EH (cell line): ENCODE measurements at places on chromosomes 3 and 15.

- peak; percentile 81 for DNase-seq
Measured at GRCh38 chr3:126216416-126216815, 36.0 kb upstream of the ALDH1L1 start.

DNA sequence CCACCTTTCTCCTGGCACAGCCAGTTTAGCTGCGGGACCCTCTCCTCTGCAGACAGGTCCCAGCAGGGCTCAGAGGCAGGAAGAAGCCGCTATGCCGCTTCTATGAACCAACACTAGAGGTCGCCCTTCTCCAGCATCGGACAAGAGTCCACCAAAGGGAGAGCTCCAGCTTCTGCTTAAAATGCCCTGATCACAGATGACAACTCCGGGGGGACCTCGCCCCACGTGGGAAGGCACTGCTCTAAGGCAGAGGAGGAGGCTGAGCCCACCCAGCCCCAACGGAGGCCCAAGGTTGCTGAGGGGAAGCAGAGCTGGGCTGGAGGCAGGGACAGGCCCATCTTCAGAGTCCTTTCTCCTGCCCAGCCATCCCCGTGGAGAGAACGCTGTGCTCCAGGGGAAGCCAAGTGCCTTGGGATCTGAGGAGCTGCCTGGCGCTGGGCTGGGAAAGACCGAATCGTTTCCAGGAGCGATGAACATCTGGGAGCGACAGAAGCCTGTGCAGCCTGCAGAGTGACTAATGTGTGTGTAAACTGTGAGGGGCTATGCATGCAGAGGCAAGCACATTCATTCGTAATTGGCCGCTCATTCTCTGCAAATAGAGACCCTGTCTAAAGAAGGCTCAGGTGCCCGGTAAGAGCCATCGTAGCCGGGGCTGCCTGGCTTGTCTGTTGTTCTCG lies 43.5 kb upstream of the BDH1 start:
- DNase-seq = peak; percentile 80

GRCh38 chr3:94787734-94788270 lies 724.9 kb downstream of the NSUN3 start:
- no peak for DNase-seq

DNA sequence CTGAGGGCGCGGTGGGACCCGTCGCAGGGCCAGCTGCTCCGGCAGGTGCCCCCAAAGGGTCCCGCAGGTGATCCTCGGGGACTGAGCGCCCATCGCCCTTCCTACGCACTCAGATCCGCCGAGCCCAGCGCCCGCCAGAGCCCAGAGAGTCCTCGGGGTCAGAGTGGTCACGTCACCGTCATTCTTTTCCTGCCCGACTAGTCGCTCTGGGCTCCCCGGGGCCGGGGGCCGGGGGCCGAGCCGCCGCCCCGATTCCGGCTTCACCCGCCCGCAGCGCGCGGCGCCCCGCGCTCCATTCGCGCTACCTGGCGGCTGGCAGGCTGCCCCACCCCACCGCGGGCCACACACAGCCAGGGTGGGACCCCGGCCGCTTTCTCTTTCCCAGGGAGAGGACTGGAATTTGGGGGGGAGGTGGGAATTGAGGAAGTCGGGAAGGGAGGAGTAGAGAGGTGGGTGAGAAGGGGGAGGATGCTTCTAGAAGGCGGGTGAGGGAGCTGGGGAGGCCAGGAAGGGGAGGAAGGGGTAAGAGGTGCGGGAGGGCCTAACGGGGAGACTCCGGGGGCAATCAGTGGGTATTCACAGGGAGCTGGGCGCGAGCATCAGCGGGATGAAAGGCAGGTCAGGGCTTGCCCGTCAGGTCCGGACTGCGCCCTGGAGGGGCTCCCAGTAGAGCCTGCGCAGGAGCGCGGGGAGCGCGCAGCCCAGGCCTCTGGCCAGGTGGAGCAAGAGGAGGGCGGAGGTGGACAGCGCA lies 36.1 kb upstream of the EPHB3 start:
- DNase-seq = no peak

- peak; percentile 99 for DNase-seq
Measured at GRCh38 chr3:16090024-16090423, 84.5 kb upstream of the GALNT15 start.

- DNase-seq = no peak
Measured at GRCh38 chr15:99387421-99388168, 136.3 kb downstream of the LRRC28 start.

DNA sequence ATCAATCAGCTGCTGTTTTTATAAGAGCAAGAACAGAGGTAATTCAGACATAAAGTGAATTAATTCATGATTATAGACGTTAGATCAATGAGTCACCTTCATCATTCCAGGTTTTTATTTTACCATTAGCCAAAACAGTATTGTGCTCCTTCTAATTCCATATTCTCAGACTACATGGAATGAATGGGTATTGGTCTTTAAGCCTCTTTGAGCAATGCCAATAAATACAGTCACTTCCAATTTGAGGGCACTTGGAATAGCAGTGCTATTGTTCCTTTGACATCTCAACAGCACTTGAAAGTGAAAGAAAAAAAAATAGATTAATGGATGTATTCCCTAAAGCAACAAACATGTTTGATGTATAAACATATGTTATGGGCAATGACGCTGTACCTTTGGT lies 830.9 kb upstream of the CFAP20DC start:
- no peak for DNase-seq

- DNase-seq = peak; percentile 32
Measured at GRCh38 chr3:78963771-78964170, 804.0 kb downstream of the ROBO1 start.

DNA sequence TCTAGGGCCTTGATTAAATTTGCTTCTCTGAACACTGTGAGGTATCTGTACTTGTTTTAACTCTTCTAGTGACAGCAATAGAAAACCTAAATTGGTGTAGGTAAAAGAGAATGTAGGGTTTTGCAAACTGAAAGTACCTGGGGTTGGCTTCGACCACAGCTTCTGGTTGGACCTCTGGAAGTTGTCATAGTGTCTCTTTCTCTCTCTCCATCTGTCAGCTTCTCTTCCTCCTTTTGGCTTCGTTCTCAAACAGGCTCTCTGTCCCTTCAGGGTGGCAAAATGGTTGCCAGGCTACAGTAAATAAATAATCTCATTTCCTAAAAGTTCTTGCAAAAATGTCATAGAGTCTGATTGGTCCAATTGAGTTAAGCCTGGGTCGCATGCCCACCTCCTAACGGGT lies 149.3 kb upstream of the CTDSPL start:
- no peak for DNase-seq

DNA sequence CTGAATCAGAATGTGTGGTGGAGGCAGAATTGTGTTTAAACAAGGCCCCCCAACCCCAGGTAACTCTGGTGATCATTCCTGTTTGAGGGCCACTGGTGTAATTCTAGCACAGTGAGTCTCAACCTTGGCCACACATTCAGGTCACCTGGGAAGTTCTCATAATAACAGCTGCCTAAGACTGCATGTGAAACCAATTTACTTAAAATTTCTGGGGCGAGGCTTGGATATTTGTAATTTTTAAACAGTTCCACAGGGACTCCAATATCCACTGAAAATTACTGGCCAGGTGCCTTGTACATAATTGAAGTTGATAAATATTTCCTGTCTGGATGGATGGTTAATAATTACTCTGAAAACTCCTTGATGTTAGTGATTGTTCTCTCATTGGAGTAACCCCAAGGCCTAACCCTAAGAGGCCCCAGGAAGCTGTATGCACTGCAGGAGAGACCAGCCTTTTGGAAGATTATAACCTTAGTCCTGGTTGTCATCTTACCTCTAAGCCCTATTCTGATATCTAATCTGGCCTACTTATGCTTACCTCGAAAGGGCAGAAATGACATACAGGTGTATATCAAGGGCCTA lies 25.7 kb upstream of the EPHB1 start:
- no peak for DNase-seq

DNA sequence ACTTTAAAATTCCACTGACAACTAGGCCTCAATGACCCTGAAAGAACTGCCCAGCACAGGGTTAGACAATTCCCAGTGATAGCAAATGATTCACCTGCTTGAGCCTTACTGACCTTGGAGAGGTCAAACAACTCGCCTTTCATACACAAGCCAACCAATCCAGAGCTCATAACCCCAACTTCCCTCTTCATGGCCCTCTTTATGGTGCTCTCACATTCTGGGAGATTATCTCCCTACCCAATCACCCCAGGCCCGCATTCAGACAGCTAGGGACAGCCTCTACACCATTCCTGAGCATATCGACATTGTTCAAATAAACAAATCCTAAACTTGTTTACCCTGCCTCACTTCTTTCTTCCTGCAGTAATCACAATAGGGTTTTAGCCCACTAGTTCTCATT lies 32.2 kb upstream of the COLQ start:
- DNase-seq = no peak

- DNase-seq = no peak
Measured at GRCh38 chr15:70258369-70259027, 160.8 kb upstream of the TLE3 start.

DNA sequence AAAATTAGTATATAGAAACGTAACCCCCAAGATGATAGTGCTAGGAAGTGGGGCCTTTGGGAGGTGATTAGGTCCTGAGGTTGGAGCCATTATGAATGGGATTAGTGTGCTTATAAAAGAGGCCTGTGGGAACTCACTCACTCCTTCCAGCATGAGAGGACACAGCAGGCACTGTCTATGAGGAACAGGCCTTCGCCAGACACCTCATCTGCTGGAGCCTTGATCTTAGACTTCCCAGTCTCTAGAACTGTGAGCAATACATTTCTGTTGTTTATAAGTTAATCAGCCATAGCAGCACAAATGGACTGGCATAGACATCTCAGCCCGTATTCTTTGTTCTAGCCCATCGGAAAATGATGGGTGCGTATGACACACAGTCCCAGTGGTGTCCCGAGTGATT lies 152.3 kb downstream of the GABRG3 start:
- no peak for DNase-seq

DNA sequence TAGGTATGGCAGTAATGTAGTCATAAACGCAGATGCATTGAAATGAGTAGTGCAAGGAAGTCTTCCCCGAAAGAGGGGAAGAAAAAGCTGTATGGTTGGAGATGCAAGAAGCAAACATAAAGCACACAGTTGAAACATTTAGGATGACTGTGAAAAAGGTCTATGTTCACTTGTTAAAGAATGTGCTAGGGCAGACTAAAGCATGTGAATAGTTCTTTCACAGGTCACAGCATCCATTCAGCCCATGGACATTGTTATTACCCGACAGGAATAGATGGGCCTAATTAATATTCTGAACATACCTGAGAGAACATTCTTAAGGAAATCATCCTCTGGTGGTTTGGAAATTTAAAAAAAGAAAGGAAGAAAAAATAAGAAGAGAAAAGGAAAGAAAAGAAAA lies 595.2 kb downstream of the ZIC1 start:
- DNase-seq = no peak

DNA sequence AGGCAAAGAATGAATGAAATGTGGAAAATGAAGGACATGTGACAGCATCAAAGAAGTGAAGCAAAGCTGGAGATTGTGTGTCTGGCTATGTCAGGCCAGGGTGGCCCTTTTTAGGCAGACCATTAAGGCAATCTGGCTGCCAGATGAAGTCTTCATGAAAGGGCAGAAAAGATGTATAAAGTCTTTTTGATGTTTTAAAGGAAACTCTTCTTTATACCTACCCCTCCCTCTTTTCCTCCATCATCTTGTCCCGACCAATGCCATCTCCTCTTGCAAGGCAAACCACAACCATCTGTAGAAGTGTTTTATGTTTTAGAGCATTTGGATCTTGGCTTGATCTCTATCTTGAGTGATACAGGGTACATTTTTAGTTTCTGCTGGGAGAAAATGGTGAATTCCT lies 259.2 kb downstream of the LSAMP start:
- no peak for DNase-seq

DNA sequence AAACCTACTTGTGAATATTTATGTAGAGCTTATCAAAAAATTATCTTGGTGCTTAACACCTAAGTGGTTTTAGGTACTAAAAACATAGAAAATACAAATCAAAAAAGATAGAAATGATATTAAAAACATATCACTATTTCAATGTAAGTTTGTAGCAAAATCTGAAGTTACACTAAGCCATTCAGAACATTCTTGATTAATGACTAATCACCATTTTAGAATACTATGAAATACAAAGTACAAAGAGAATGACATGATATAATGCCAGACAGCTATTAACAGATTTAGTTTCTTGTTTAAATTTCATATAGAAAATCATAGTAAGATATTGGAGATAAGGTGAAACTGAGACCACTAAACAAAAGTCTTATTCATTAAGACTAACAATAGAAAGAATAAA lies 169.7 kb upstream of the AGTR1 start:
- DNase-seq = peak; percentile 2

GRCh38 chr3:52682016-52682415 lies 3.7 kb downstream of the PBRM1 start:
- peak; percentile 77 for DNase-seq

DNA sequence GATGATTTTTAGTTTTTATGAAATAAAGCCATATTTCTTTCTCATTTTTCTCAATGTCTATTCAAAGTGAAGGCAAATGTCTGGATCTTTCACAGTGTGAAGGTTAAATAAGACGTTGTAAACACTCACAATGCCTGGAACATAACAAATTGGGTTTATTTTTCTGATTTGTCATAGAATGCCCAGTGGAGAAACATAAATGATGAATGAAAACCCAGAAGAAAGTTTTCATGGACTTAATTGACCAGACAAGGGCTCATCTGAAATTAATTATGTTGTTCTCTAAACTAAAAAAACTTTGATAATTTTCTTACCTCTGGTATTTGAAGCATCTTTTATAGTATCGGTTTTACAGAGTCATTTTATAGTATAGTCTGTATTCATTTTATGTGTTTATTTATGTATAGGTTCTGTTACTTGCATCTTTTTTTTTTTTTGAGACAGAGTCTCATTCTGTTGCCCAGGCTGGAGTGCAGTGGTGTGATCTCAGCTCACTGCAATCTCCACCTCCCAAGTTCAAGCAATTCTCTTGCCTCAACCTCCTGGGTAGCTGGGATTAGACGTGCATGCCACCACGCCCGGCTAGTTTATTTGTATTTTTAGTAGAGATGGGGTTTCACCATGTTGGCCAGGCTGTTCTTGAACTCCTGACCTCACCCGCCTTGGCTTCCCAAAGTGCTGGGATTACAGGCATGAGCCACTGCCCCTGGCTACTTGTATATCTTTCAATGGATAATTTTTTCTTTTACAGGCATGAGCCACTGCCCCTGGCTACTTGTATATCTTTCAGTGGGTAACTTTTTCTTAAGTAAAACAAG lies 15.1 kb upstream of the BNIP2 start:
- DNase-seq = peak; percentile 31

DNA sequence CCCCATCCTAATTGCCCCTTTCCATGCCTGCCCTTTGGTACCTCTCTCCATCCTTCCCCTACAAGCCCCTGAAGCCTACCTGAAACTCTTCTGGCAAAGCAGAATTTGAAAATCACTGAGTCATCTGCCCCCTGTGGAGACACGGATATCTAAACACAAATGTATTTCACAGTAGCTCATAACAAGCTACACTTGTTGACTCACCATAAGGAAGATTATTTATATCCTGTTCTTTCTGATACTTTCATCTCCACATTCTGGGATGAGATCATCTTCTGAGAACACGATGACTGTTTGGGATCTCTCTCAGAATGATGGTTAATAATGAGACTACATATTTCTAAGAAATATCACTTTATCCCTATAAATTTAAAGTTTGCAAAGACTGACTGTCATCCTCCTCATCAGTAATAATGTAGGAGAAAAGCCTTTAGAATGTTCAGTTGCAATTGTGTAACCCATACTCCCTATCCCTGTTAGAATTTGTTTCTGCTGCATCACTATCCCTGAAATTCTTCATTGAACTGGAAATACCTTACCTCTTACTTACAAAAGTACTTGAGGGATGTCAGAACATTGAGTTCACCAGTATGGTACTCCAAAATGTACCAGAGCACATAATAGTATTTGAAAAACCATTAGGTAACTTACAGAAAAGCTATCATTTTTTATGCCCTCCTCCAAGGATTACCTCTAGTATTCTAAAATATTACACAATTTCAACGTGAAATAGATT lies 116.1 kb upstream of the IL12A start:
- DNase-seq = peak; percentile 93

- no peak for DNase-seq
Measured at GRCh38 chr3:188775412-188775811, 396.4 kb upstream of the TPRG1 start.
